ENCODE measurements at places on chromosomes 11 and 22. TPM values are rescaled to one million over a fixed set of nuclear protein-coding genes. Genes with fewer than 3 reads are reported as not detected.

GRCh38 chr11:8315954-8316353 is 52.3 kb upstream of the LMO1 start:
- DNase-seq, result no peak

Gene KRTAP5-1
- polyA plus RNA-seq, result not detected

DNA sequence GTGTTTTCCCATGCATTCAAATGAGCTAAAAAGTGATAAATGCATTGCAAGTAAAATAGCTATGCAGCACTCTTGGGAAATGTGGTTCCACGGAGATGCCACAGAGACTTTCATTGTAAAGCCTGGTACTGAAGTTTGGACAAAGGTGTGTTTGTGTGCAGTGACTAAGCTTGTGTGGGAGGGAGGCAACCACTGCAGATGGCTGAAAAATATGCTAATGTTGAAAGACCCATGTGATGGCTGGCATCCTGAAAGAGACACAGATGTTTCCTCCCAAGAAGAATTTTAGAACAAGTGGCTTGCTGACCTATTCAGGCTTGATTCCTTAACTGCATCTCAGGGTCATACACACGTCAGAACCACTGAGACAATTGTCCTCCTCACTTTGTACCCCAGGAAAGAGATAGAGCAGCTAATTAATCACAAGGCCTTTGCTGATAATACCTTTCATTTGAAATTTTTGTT is 73.8 kb downstream of the FAM76B start:
- no peak for DNase-seq

Gene OR2AG2
- polyA plus RNA-seq, result not detected

- DNase-seq, result no peak
Observed at GRCh38 chr22:43753688-43754087, 58.4 kb downstream of the EFCAB6 start.

Gene GGTLC3
- polyA plus RNA-seq, result not detected

GRCh38 chr22:23534201-23534850 is 45.8 kb downstream of the IGLL1 start:
- no peak for DNase-seq

Gene JHY
- 3.3 TPM for polyA plus RNA-seq

Data from aorta (tissue), 5 donors.